ENCODE measurements at places on chromosomes 16 and 17. TPM values are rescaled to one million over a fixed set of nuclear protein-coding genes. Genes with fewer than 3 reads are reported as not detected.

- no peak for DNase-seq
Observed at GRCh38 chr17:42071810-42072209, 21.4 kb upstream of the C17orf113 start.

DNA sequence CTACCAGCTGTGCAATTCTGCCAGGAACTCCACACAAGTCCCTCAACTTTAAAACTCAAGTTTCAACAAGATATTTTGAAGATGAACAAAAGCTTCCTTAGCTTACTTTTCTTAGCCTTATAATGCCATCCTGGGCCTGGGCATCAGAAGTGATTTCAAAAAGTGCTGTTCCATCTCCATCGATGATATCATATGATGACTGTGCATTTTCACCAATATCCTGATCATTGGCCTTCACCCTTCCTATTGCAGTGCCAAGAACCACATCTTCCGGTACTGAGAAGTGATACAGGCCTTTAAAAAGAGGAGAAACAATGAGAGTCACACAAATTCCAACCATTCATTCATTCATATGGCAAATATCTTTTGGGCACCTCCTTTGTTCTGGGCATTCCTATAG, 215.4 kb downstream of the CDH8 start:
- no peak for DNase-seq

The KRTAP3-2 gene
- not detected for total RNA-seq

DNA sequence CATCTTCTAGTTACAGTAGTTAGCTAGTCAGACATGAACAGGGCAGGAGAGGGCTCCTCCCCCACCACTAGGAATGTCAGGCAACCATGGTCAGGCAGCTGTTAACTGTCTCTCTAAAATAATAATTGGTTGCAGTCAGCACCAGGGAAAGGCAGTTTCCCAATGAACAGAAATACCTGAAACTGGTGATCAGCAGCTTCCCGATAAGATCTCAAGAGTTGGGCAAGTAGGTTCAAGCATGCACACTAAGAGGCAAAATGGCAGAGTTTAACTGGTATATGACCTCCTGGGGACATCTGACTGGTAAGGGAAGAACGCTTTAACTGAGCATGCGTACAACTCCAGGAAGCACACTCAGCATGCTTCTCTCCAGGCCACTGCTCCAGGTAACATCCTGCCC, 12.6 kb upstream of the XYLT1 start:
- DNase-seq = no peak

The OR1D5 gene
- not detected for total RNA-seq

The KCNH4 gene
- not detected for total RNA-seq

DNA sequence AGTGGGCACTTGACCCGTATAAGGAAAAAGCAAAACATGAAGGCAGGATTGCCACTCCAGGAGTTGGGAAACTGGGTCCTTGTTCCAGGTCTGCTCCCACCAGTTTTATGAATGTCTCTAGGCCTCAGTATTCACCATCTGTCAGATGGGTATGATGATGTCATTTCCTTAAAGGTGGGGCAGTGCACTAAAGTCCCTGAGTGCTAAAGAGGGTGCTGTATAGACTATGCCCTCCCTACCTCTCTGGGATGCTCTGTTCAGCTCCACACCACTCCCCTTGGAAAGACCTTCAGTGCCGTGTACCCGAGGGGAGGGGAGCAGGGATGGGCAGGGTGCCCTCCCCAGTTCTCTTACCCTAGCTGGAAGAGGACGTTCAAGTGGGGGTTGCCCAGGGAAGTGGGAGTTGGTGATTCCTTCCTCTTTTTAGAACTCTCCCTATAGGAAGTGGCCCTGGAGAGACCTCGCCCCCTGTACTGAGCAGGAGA, 2.2 kb downstream of the LASP1 start:
- DNase-seq = no peak

DNA sequence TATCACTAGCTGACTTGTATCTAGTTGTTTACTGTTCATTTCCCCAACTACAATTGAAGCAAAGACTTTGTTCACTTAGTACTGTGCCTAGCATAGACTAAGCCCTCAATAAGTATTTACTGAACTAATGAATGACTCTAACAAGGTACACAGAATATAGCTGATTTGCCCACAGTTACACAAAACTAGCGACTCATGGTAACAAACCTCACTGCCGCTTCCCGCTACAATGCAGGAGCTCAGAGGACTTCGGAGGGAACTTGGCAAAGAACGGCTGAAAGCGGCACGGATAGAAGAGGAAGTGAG, 524 bp downstream of the EFTUD2 start:
- DNase-seq = no peak

DNA sequence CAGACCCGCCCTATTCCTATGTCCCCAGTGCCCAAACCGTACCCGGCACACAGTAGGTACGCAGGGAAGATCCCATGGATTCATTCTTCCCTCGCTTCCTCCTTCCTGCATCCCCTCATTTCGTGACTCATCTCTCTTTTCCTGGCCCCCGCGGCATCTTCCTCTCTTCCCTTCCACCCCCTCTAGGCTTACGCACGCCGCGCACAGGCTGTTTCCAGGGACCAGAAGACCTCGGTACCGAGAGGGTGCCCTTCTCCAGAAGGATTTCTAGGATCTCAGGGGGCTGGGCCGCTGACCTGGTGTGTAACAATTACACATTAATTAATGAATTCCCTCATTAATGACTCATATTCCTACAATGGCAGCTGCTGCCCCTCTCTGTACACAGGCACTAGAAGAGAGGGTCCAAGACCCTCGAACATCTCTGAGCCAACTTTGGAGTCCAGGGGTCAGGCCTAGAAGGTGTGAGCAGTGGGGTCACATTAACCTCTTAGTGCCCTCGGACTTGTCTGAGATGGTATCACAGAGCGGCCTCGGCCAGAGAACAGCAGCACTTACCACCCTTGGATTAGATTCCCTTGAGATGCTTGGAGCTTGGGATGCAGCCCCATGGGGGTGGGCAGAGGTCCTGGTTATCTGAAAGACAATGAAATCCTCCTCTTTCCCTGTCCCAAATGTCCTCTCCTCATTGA, 16.8 kb upstream of the PLLP start:
- DNase-seq = no peak

DNA sequence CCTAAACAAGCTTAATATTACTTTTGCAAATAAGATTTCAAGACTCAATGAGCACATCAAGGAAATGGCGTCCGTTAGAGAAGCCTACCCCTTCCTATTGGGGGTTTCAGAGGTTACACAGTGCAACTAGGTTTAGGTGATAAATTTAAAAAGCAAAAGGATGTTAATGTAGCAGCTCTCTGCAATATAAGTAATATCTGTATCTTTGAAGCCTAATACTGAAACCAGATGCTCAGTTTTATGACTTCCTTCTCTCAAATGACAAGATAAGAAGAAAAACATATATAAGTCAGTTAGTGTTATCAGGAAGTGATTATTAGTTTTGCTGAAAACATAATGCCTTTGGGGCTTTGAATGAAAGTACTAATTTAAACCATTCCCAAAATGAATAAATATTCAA, 54.3 kb upstream of the MED13 start:
- DNase-seq = no peak

GRCh38 chr16:30005341-30006094, 5.3 kb downstream of the DOC2A start:
- peak; percentile 31 for DNase-seq

The CD300E gene
- not detected for total RNA-seq

DNA sequence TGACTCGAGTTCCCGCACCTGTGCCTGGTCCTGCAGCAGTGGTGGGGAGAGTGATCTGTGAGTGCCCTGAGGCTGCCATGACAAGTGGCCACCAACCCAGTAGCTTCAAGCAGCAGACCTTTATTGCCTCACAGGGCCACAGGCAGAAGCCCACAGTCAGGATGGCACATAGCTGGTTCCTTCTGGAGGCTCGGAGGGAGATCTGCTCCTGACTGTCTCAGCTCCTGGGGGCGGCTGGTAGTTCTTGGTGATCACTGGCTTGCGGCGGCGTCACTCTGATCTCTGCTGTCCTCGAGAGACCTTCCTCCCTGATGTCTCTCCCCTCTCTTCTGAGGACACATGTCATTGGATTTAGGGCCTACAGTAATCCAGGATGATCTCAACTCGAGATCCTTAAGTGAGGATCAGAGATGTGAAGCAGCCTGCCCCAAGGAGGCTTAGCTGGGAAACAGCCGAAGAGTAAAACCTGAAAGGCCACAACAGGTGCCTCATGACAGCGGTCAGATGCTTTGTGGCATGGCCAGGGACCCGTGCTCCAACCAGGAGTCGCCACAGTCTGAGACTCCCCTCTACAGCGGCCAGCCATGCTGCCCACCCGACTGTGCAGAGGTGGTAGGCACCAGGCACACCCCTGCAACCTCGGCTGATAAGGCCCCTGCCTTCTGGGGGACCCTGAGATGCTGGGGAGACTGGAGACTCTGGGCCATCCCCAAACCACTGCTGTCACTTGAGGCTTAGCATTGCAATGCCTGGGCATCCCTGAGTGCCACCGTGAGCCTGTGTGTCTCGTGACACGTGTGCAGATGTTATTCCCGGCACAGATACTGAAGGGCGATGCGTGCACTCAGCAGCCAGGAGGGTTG, 30.0 kb upstream of the SLC38A10 start:
- DNase-seq = no peak

- DNase-seq = peak; percentile 51
Observed at GRCh38 chr16:84220851-84221250, 19.0 kb downstream of the KCNG4 start.

GRCh38 chr16:59180083-59180476, 446.0 kb upstream of the GOT2 start:
- DNase-seq = no peak

DNA sequence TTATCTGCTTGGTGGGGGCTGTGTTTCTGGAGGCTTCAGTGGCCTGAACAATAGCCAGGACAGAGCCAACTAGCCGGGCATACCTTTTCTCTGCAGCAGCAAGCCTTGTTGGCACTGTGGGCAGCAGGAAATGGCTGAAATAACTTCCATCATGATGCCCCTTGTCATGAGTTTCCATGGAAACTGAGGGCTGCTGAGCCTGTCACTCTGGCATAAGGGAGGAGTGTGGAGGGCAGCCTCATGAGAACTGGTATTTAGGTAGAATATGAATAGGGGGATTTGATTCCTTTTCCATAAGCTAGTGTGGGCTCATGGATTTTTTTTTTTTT, 39.4 kb downstream of the PLCG2 start:
- no peak for DNase-seq

DNA sequence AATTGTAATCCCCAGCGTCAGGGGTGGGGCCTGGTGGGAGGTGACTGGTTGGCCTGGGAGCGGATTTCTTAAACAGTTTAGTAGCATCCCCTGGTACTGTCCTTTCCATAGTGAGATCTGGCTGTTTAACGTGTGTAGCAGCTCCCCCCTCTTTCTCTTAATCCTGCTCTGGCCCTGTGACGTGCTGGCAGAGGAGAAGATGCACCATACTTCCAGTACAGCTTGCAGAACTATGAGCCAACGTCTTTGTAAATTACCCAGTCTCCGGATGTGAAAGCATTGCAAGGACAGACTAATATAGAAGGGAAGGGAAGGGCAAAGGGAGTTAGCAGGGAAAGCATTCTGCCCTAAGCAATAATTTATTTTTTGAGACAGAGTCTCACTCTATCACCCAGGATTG, 83.9 kb downstream of the RMI2 start:
- no peak for DNase-seq

DNA sequence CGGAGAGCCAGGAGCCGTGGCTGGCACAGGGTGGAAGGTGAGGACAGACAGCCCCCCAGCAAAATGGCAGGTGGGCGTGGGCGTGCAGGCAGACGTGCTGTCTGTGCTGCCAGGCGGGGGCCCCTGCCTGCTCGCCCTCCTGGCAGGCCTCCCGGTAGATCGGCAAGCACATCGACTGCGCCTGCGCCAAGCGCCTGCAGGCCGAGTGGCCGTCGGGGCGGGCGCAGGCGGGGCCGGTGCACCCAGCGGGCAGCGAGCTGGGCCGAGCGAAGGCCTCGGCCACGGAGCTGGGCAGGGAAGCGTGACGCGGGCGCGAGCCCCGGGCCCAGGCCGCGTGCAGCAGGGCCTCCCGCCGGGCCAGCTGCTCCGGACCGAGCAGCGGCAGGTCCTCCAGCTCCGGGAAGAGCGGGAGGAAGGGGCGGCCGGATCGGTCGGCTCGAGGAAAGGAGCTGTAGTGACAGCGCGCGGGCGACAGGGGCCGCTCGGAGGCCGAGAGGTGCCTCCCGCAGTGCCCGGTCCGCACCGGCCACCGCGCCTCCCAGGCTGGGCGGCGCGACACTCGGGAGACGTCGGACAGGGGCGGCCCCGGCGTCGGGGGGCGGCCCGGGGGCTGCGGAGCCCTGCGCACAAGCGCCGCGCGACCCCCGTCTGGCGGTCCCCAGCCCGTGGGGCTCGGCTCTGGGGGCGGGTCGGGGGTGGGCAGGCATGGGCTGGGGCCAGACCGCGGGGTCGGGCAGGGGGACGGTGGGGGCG, 16.9 kb downstream of the GRIN2C start:
- peak; percentile 31 for DNase-seq
